ENCODE measurements at places on chromosomes 5 and 9.

GRCh38 chr5:108660291-108660690 is 87.4 kb upstream of the FER start:
- DNase-seq: no peak

DNA sequence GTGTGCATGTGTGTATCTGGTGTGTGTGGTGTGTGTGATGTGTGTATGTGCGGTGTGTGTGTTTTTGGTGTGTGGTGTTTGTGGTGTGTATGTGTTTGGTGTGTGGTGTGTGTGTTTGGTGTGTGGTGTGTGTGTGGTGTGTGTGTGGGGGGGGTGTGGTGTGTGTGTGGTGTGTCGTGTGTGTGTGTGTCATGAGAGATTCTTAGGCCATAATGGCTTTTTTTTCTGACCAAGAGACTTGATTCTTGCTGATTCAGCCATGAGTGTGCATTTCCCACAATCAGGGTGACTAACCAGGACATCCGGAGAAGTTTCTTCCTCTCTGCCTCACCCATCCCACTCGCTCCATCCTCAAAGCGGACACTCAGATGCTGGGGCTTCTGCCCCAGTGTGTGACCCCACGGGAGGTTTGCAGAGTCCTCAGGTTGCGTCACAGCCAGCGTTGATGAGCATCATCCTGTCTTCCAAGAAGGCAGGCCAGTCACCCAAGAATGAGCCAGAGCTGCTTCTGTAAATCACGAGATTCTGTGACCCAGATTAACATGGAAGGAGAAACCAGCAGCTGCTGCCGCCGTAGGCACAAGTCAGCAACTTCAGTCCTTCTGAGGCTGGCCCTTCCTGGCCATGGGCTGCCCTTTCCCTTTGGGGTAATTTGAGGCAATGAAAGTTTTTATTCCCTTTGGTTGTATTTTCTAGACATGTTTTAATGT is 12.5 kb upstream of the CTSL start:
- no peak for DNase-seq

GRCh38 chr9:123923884-123924283 is 6.0 kb downstream of the DENND1A start:
- no peak for DNase-seq

DNA sequence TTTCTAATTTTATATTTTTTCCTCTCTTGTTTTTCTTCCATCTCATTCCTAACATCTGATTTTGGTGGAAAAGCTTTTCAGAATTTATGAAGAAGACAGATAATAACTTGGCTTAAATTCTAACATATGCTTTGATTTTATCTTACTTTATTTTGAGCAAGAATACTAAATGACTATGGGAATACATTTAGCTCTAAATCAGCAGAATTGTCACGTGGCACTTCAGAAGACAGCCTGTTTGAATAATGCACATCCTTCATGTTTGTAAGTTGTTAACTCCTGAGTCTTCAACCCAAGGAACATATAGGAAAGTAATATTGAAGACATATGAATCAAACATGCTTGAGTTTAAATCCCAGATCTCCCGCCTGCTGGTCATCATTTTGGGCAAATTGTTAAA is 90.3 kb downstream of the NTRK2 start:
- no peak for DNase-seq

GRCh38 chr9:89243296-89244061 is 64.9 kb upstream of the SHC3 start:
- no peak for DNase-seq

DNA sequence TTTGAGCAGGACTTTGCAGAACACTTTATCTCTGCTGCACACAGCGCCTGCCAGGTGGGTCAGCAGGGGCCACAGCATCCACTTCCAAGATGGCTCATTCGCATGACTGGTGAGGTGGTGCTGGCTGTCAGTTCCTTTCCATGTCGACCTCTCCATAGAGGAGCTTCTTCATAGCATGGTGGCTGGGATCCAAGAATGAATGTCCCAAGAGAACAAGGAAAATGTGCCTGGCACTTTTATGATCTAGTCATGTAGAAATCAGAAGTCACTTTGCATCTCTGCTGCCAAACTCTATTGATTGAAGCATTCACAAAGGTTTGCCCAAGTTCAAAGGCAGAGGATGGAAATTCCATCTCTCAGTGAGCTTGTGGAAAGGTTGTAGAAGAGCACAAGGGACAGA is 85.0 kb downstream of the GALNT10 start:
- no peak for DNase-seq

DNA sequence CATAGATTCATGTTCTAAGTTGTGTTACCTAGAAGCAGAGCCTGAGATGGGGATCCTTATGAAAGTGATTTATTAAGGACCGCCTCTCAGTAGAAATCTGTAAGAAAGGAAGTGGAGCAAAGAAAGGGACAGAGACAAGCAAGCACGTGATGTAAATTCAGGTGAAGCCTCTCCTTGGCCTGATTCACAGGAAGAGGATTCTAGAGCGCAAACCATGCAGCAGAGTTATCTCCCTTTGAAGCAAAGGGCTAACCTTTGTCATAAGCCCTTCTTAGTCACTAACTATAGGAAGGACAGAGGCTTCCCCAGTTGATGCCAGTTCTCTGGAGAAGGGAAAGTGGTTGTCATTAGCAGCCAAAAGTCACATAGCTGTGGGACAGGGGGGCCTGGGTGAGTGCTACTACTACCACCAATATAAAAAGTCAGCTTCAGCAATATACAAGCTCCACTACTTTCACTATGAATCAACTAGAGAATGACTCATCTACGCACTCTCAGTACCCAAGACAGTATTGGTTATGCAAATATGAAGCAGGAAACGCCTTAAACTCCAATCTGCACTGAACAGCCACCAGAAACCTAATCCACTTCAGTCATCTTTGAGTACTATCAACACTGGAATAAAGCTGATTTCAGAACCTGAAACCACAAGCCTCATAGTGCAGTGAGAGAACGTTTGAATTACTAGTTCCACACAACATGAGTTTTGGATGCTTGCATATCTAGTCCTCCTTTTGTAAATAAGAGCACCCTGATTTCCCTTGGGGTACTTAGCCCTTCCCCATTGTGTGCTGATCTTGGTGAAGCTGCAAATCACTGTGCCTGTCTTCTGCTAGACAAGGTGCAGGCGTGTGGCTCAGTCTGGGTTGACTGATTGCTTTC is 162.7 kb downstream of the ZNF608 start:
- no peak for DNase-seq

- DNase-seq: no peak
These were observed 18.6 kb upstream of the IFNB1 start for GRCh38 chr9:21096172-21096900.

GRCh38 chr5:158026304-158027031 is 167.5 kb upstream of the CLINT1 start:
- no peak for DNase-seq

DNA sequence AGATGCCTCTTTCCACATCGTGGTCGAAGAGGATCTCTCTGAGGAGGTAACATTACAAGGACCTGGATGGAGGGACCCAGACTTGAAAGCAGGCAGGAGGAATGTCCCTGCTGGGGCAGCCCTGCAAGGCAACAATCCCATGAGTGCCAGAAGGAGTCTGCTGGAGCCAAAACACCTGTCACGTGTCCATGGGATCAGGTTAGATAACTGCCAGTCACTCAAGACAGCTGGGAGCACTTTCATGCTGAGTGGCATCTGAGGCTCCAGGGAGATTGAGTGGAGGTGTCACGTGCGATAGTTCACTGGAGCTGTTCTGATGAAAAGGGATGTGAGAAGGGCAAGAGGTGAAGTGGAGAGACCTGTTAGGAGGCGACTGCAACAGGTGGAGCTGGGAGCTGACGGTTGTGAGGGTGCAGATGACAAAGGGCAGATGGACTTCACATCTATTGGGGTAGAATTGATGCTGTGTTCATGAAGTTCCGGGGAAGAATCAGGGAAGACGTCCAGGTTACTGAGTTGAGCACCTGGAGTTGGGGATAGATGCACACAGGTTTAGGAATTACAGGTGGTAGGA is 68.4 kb downstream of the ICE1 start:
- DNase-seq: no peak

DNA sequence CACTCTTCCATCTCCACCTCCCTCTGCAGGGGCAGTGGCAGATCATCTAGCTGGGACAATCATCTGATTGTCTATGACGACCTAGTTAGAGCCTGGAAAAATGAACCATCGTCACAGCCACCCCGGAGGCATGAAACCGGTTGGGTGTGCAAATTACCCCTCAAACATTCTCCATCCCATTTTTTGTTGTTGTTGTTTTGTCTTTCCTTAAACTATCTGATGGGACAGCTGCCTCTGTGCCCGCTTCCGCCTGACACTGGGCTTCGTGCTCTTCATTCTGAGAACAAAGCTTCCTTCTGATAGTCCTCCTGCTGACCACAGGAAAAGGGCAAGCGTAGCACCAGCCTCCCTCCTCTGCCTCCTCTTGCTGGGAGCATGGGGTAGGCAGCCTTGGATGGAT is 7.0 kb upstream of the NDST1 start:
- no peak for DNase-seq

DNA sequence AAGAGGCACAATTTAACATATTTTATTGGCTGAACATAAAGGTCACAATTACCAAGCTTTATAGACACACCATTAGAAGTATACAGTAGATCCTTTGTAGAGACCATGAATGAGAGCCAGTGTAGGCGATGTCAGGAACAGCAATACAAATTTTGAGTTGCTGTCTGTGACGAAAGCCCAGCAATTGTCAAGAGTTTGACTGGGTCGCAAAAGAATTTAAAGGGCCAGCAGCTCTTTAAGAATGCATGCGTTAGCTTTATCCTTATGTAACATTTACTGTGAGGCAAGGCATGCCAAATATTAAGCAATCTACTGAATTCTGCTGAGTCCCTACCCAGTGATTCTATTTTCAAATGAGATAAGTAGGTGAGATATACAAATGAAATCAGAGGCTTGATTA is 236.9 kb downstream of the ARRDC3 start:
- no peak for DNase-seq

- no peak for DNase-seq
These were observed 62.3 kb downstream of the ST8SIA4 start for GRCh38 chr5:100840789-100841188.

GRCh38 chr5:146647656-146648199 is 131.7 kb upstream of the GPR151 start:
- no peak for DNase-seq

DNA sequence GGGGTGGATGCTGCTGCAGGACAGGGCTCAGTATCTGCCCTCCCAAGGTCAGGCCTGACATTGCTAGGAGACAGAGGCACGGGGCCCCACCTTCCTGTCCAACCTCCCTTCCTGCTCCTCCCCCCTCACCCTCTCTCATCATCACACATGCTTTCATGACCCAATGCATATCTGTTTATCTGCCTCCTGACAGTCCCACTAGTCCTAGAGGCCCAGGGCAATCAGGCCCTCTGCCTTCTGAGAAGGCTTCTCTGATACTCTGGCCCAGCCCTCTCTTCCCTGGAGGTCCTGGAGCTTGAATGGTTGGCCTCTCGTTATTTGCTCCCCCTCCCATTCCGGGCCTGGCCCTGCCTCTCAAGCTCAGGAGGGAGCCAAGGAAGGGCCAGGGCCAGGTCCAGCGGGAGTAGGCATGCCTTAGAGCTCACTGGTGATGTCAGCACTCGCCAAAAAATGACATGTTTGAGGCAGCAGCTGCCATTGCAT is 90.6 kb upstream of the SAP30L start:
- DNase-seq: no peak

DNA sequence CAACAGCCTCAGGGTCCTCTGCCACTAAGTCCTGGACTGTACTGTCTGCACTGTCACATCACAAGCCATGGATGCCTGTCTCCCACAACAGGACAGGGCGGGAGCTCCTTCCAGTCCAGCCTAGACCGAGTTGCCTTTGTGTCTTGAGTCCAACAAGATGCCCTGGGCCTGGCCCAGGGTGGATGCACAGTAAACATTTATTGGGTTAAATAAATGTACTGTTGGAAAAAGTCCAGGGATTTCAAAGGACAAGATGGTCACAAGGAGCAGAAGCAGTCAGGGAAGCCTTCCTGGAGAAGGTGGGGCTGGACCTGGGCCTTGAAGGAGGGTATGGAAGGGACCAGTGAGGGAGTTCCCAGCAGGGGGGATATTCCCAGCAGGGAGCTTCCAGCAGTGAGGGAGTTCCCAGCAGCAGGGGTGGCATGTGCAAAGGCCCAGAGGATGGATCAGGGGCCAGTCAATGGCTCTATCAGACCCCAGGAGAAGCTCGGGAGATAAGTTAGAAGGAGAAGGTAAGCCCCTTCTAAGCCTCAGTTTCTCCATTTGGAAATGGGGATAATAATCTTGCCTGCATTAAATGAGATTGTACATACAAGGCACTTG is 72.7 kb upstream of the NEURL1B start:
- DNase-seq: no peak

All from activated CD8-positive, alpha-beta memory T cell treated with anti-CD3 and anti-CD28 coated beads for 1 hour (primary cell).